ENCODE measurements at places on chromosomes 11 and 22. TPM values are rescaled to one million over a fixed set of nuclear protein-coding genes. Genes with fewer than 3 reads are reported as not detected.

Gene DLG2
- total RNA-seq, result 0.26 TPM

Gene OR8D1
- total RNA-seq, result not detected

Gene ANKK1
- total RNA-seq, result 1.3 TPM

Gene TMEM191C
- total RNA-seq, result 1.4 TPM

Gene SPTBN2
- 46.9 TPM for total RNA-seq

Gene CSRP3
- total RNA-seq, result not detected

Gene PAAF1
- total RNA-seq, result 21.6 TPM

Gene VPREB3
- total RNA-seq, result not detected

Gene TRIM21
- 11.8 TPM for total RNA-seq

Gene TENM4
- 5.0 TPM for total RNA-seq

Gene KCNK4
- total RNA-seq, result not detected

Gene MTMR2
- 49.8 TPM for total RNA-seq

Gene CHEK1
- 23.7 TPM for total RNA-seq

Gene IRAG1
- total RNA-seq, result not detected

Gene OR5T3
- total RNA-seq, result not detected

Gene ESAM
- 0.19 TPM for total RNA-seq

Gene MS4A4A
- not detected for total RNA-seq

Gene BTBD18
- total RNA-seq, result not detected

Gene CABP4
- total RNA-seq, result not detected

Gene CRELD2
- total RNA-seq, result 70.7 TPM

Gene MMP13
- total RNA-seq, result not detected

Gene SCUBE2
- total RNA-seq, result 0.93 TPM

Gene APOA4
- total RNA-seq, result not detected

Gene TRIM51
- not detected for total RNA-seq

Gene HEPHL1
- total RNA-seq, result not detected

Gene PRG3
- total RNA-seq, result not detected

Gene MUC2
- 0.02 TPM for total RNA-seq

Gene FAM111A
- total RNA-seq, result 26.3 TPM

Gene KRTAP5-7
- not detected for total RNA-seq

Gene SLC6A5
- total RNA-seq, result not detected

Gene GSTT2B
- 22.7 TPM for total RNA-seq

Gene ISX
- not detected for total RNA-seq

Gene OR5T2
- total RNA-seq, result not detected

Gene RASD2
- total RNA-seq, result not detected

Gene ATP6V1E1
- 114 TPM for total RNA-seq

Gene LARGE1
- 5.2 TPM for total RNA-seq

Gene OSM
- total RNA-seq, result not detected

Gene CREB3L1
- total RNA-seq, result not detected

Gene C22orf42
- not detected for total RNA-seq

Gene TSKU
- 20.1 TPM for total RNA-seq

Gene EFCAB6
- total RNA-seq, result 0.93 TPM

Gene FUT4
- total RNA-seq, result 0.23 TPM

Gene DCUN1D5
- total RNA-seq, result 53.8 TPM

Gene CASP5
- not detected for total RNA-seq

Gene SERPIND1
- total RNA-seq, result not detected

Gene ZBED5
- 53.3 TPM for total RNA-seq

Gene SCGB1C1
- total RNA-seq, result not detected

Gene TBX1
- total RNA-seq, result not detected

Gene PRDX5
- total RNA-seq, result 302 TPM

Gene NAALAD2
- total RNA-seq, result not detected

Gene CCDC34
- total RNA-seq, result 9.0 TPM

Gene AMPD3
- total RNA-seq, result 5.4 TPM

Gene SDHAF2
- 34.6 TPM for total RNA-seq
